ENCODE measurements at places on chromosomes 7 and 10.

GRCh38 chr7:2374401-2374800, 19.8 kb downstream of the EIF3B start:
- no peak for DNase-seq

- peak; percentile 36 for DNase-seq
These were observed 17.2 kb upstream of the SLC18A3 start for GRCh38 chr10:49592726-49593563.

- DNase-seq, result no peak
These were observed 10.1 kb downstream of the THNSL1 start for GRCh38 chr10:25026463-25026862.

DNA sequence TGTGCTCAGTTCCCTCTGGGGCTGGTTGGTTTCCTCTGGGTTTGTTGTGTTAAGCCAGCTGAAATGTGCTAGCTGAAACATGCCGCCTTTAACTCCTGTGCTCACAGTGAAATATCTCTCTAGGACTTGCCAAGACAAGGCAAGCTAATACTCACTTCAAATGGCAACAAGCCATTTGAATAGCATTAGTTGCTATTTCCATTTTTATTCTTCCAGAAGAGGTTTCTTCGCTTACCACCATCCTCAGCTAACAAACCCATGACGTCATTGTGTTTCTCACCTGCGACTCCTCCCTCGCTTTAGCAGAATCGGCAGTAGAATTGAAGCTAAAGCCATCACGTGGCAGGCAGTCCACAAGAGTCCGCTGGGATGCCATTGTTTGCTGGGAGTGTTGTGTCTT, 61.3 kb downstream of the ZNF22 start:
- no peak for DNase-seq

DNA sequence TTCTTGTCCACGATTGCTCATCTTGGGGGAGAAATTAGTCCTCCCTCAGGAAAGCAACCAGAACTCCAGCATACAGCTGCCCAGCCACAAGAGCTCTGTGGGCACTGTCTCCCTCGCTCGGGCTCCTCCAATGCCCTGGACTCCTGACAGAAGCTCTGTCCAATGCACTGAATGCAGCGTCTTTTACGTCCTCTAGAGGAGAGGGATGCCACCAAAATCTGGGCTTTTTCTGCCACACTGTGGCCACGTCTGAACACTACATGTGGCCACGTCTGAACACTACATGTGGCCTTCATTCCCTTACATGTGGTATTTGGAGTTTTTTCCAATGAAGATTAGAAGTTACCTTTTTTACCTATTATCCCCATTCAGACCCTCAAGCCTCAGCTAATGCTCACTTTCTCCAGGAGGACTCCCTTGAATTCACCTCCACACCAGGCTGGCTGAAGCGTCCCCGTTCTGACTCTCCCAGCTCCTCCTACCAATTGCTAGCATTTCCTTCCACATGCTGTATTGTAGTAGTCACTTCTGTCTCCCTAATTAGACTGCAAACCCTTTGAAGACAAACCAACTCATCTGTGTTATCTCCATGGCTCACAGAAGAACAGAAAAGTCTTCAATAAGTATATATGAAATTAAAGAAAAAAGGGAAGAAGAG, 134.3 kb upstream of the PDE1C start:
- DNase-seq, result no peak

GRCh38 chr7:3493499-3493898, 192.4 kb downstream of the SDK1 start:
- no peak for DNase-seq

DNA sequence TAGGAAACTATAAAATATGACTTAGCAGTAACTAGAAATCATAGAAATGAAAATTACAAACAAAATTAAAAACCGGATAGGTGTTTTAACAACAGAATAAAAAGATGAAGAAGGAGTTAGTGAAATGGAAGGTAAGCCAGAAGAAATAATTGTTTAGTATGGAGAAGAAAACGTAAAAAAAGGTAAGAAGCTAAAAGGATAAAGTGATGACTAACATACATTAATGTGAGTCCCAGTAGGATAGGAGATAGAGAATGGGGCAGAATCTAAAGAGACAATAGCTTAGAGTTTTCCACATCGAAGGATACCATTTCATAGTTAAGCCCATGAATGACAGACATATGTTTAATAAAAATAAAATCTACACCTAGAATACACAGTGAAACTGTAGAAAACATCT, 25.3 kb downstream of the GTF2I start:
- no peak for DNase-seq

- no peak for DNase-seq
These were observed 62.8 kb upstream of the CUX1 start for GRCh38 chr7:101754424-101755159.

DNA sequence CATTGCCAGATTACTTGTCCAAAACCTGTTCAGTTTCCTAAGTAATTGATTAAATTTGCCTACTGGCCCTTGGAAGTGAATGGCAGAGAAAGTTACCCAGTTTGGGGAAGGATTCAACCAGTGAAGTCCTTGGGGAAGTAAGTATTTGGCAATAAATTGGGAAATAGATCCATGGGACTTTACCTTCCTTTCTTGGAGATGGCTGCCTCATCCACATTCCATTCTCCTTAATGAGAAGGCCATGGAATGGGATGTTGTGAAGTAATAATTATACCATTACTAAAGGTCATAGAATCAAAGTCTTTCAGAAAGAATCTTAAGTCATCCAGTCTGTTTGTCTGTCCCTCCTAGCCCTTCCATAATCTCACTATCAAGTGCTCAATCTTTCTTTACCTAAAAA, 4.5 kb upstream of the COPG2 start:
- no peak for DNase-seq

- no peak for DNase-seq
These were observed 616.9 kb upstream of the FOXK1 start for GRCh38 chr7:4065190-4065589.

DNA sequence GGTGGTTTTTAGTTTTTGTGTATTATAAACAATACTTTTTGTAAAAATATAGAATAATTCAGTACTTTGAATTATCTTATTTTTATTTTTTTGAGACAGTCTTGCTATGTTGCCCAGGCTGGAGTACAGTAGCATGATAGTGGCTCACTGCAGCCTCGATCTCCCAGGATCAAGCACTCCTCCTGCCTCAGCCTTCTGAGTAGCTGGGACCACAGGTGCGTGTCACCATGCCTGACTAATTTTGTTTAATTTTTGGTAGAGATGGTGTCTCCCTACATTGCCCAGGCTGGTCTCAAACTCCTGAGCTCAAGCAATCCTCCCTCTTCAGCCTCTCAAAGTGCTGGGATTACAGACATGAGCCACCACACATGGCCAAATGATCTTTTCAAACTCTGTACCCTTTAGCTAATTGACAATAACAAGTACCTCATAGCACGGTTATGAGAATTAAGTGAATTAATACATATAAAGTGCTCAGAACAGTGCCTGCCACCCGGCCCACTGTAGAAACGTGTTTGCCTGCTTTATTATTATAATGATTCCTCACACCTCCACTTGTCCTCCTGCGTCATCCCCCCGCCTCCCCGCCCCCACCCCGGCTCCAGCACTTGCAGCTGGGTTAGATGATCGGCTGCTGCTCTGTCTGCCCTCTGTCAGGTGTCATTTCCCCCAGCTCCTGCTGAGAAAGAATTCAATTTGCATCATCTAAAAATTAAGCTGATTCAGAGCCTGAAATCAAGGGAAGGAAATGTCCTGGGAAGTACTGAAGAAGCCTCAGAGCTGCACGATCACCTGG, 53.6 kb upstream of the NRF1 start:
- no peak for DNase-seq

GRCh38 chr10:82358486-82359099, 483.6 kb downstream of the NRG3 start:
- no peak for DNase-seq

DNA sequence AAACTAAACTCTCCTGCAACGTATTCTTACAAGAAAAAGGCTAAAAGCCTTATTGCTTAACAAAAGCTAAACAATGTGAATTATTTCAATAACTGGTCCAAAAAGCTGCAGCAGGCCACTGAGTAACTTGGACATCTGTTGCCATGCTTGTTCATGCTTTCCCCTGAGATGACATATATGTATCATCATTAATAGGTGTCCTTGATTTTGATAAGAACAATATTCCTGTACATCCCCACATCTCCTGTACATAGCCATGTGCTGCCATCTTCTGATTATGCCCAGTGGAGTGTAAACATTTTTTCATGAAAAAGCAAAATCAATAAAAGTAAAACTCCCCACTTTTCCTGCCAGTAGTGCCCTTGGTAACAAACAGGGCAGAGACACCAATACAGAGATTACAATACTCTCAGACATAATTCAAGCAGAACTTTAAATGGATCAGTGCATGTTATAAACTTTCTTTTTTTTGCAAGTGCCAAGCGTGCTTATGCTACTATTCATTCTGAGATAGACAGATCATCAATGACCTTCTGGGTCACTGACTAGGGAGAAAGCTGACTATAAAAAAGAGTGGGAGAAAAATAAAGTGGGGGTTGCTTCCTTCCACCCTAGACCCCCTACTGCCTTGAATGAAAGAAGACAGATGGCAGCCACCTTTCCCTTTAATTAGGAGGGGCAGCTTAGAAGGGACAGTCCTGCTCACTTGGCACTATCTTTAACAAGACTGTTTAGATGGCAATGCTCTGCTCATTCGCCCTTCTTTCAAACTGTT, 205.5 kb upstream of the KLF14 start:
- no peak for DNase-seq

DNA sequence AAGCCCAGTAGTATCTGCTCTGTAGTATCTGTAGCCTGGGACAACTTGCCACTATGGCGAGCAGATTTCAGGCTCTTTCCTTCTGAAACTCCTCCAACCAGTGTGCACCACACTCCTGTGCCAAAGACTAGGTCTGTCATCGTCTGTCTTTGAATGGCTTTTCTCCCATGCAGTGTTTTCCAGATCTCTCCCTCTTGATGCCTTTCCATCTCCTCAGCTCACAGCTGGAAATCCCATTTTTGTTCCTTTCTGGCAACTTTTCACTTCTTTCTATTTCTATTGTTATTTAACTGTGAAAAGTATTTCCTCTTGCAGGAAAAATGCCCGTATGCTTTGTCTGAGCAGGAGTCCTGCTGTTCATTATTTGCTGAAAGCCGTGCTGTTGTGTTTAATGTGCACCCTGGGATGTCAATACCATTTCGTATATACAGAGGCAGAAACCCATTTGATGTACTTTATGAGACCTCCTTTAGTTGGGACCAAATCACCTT, 373.7 kb downstream of the PHTF2 start:
- DNase-seq, result no peak

- no peak for DNase-seq
These were observed 77.8 kb upstream of the SH2B2 start for GRCh38 chr7:102208826-102209225.

DNA sequence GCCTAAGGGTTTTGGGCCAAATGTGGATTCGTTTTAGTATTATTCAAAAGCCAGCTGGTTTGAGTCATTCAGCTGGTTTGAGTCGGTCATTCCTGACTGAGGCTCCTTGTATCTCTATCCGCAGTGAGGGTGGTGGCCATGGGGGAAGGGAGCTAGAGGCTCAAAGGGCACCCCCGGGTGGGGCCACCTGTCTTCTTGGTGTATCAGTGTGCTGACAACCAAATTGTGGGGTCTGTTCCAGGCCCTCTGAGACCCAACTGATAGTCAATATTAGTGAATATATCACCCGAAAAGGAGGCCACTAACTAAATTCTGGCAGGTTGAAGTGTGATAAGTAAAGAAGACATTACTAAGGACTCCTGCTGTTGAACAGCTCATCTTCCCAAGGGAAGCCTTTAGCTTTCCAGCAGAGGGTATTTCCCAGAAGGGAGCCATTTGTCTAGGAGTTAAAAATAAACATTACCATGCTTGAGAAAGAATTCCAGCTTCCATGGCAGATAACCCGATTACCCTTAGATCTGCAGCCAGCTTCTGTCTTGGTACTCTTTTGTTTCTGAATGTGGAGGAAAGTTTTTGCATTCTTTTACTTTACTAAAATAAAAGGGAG, 29.9 kb upstream of the DDX50 start:
- no peak for DNase-seq

DNA sequence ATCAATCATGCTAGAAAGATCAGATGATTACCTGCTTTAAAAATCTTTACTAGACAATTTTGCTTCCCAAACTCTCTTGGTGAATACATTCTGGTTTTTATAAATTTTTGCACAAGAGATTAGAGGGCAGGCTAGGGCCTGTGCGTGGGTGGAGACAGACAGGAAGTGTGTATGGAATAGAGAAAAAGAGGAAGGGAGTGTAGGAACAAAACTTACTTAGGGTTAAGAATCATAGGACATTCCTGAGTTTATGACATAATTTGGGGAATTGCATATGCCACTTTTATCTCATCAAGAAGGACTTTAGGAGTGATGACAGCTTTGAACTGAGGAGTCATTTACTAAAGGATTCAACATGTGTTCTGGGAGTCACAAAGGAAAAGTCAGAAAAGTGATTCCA, 31.3 kb downstream of the LAMB1 start:
- DNase-seq, result no peak

GRCh38 chr10:113426181-113426877, 126.5 kb upstream of the HABP2 start:
- no peak for DNase-seq

All from stimulated activated CD4-positive, alpha-beta T cell treated with anti-CD3 and anti-CD28 coated beads, TNF-alpha, amount 100 ng/mL, for 1 hour (primary cell).